Cardiac muscle cell (in vitro differentiated cells and primary cell): ENCODE measurements at places on chromosomes 3 and 15. TPM values are rescaled to one million over a fixed set of nuclear protein-coding genes. Genes with fewer than 3 reads are reported as not detected.

- no peak overlapping the region for H3K27ac ChIP-seq
- no peak for DNase-seq
- H3K4me1 ChIP-seq: no peaks in the 10 kb centered on the region
These were observed 8.1 kb downstream of the AGBL1 start for GRCh38 chr15:86087808-86088207.

The C15orf62 gene
- total RNA-seq: 1.2 and 1.6 TPM in 2 replicates

- no peak overlapping the region for H3K27ac ChIP-seq
- H3K4me1 ChIP-seq: peaks cover 13% of the 10 kb centered on the region
- H3K27me3 ChIP-seq: no peaks in the 10 kb centered on the region
- H3K4me3 ChIP-seq: no peak overlapping the region
- DNase-seq: no peak
These were observed 166.0 kb downstream of the NTRK3 start for GRCh38 chr15:88090481-88091011.

GRCh38 chr3:115659253-115660220, 36.2 kb downstream of the GAP43 start:
- peak overlapping the region; percentile 54 for H3K4me3 ChIP-seq
- no peak for DNase-seq
- H3K27me3 ChIP-seq: no peaks in the 10 kb centered on the region
- H3K4me1 ChIP-seq: peaks cover 23% of the 10 kb centered on the region
- peak overlapping the region; percentile 78 for H3K27ac ChIP-seq

GRCh38 chr15:95494971-95495541, 835.4 kb upstream of the NR2F2 start:
- DNase-seq: no peak
- no peaks in the 10 kb centered on the region for H3K36me3 ChIP-seq
- H3K27ac ChIP-seq: no peak overlapping the region
- no peaks in the 10 kb centered on the region for H3K27me3 ChIP-seq
- H3K4me1 ChIP-seq: no peaks in the 10 kb centered on the region
- H3K4me3 ChIP-seq: no peak overlapping the region

- peaks cover 17% of the 10 kb centered on the region for H3K36me3 ChIP-seq
- H3K4me1 ChIP-seq: no peaks in the 10 kb centered on the region
- no peak overlapping the region for H3K4me3 ChIP-seq
These were observed 57.0 kb downstream of the ASTE1 start for GRCh38 chr3:130969621-130970020.

The KLHL6 gene
- total RNA-seq: 0.03 and 0.04 TPM in 2 replicates

DNA sequence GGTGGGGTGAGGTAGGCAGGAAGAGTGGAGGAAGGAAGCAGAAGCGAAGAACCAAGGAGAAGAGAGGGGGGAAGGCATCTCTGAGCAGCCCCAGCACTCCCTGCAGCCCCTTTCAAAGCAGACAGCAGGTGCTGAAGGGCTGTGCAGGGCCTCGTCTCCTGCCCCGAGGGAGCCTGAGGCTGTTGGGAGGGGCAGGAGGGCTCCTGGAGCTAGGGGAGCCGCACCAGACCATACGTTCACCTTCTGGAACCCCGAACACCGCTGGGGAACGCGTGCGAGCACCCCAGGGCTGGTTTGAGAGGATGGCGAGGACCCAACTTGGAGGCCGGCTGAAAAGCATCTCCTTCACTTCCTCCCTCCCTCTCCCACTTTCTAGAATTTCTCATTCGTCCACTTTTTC, 259.8 kb downstream of the FAM43A start:
- DNase-seq: no peak
- no peaks in the 10 kb centered on the region for H3K36me3 ChIP-seq
- H3K27me3 ChIP-seq: no peaks in the 10 kb centered on the region
- H3K27ac ChIP-seq: no peak overlapping the region
- H3K4me1 ChIP-seq: no peaks in the 10 kb centered on the region

DNA sequence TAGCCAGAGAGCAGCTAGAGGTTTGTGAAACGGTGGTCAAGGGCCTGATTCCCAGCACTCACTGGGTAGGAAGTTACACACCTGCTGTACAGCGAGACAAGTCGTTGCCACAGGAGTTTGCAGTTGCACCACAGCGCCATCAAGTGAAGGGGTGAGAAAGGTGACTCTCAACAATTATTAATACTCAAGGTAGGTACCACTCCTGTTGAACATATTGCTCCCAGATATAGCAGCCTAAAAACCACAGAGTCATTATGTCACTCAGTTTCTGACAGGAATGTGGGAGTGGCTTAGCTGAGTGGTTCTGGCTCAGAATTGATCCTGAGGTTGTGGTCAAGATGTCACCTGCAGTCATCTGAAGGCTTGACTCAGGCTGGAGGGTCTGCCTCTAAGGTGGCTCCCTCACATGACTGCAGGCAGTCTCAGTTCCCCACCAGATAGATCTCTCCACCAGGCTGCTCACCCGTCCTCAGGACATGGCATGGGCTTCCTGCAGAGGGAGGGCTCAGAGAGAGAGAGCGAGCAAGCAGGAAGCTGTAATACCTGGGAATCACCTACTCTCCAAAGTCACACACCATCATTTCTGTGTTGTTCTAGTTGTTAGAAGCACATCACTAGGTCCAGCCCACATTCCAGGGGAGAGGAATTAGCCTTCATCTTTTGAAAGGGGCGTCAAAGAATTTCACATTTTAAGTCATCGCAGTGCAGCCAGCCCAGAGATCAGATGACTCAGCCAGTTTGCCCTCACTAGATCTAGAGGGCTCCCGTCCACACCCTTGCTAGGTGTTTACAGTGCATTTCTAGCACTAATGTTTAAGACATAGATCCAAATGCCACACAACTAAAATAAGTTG, 17.0 kb upstream of the ANO10 start:
- peak; percentile 1 for DNase-seq
- no peak overlapping the region for H3K27ac ChIP-seq
- no peaks in the 10 kb centered on the region for H3K36me3 ChIP-seq
- H3K27me3 ChIP-seq: no peaks in the 10 kb centered on the region

The DPPA4 gene
- 0.51 and 1.6 TPM in 2 replicates for total RNA-seq

DNA sequence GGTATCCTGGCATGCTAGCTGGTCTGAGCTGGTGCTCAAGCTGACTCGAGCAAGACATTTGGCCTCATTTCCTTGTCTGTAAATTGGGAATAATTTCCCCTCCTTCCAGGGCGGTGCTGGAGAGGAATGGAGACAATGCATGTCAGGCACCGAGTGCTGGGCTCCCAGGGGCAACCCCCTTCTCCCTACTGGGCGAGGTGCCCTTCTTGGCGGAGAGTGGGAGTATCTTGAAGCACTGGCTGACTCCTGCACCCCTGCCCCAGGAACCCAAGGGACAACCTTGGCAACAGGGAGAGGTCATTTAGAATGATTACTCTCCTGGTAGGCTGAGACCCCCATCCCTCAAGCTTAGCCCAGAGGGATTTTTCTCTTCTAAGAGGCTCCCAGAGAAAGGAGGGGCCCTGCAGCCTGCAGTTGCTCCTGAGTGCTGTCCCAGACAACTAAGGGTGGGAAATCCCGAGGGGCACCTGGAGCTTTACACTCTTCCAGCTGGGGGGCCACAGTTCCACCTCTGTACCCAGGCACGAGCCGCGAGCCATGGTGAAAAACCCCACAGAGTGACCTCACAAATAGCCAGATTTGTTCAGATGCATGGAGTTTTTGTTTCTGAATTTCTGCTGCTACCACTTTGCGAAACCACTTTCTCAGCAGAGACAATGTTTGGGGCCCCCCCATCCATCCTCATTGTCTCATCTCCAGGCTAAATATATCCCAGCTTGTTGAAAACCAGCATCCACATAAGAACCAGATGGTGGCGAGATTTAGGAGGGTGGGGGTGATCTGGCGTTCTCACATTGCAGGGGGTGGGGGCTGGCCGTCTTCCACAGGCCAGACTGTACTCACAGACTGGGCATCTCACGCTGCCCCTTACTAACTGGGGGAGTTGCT, 44.8 kb downstream of the ABTB1 start:
- H3K27me3 ChIP-seq: no peaks in the 10 kb centered on the region
- H3K27ac ChIP-seq: no peak overlapping the region
- no peak for DNase-seq
- peaks cover 7% of the 10 kb centered on the region for H3K4me1 ChIP-seq

DNA sequence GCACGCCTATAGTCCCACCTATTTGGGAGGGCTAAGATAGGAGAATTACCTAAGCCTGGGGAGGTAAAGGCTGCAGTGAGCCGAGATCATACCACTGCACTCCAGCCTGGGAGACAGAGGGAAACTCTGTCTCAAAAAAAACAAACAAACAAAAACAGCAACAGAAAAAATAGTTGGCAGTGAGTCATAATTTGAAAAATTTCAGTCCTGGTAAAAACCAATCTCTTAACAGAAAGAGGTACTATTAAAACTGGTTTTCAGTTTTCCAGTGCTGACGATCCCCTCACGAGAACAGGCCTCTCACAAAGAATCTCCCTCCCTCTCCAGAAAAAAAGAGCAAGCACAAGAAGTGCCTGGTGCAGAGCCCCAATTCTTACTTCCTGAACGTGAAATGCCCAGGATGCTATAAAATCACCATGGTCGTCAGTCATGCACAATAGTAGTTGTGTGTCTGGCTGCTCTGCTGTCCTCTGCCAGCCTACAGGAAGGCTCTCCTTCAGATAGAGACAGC, 22.8 kb upstream of the MAP4 start:
- H3K27ac ChIP-seq: peak overlapping the region; percentile 88
- DNase-seq: no peak
- H3K4me1 ChIP-seq: peaks cover 35% of the 10 kb centered on the region
- H3K4me3 ChIP-seq: no peak overlapping the region
- no peaks in the 10 kb centered on the region for H3K27me3 ChIP-seq

GRCh38 chr3:115251509-115251908, 104.4 kb upstream of the ZBTB20 start:
- no peaks in the 10 kb centered on the region for H3K4me1 ChIP-seq
- no peak overlapping the region for H3K27ac ChIP-seq
- no peak overlapping the region for H3K4me3 ChIP-seq
- DNase-seq: no peak
- H3K27me3 ChIP-seq: no peaks in the 10 kb centered on the region

The SPRED1 gene
- total RNA-seq: 11.2 and 17.3 TPM in 2 replicates

The TRMT10C gene
- total RNA-seq: 20.8 and 23.1 TPM in 2 replicates

DNA sequence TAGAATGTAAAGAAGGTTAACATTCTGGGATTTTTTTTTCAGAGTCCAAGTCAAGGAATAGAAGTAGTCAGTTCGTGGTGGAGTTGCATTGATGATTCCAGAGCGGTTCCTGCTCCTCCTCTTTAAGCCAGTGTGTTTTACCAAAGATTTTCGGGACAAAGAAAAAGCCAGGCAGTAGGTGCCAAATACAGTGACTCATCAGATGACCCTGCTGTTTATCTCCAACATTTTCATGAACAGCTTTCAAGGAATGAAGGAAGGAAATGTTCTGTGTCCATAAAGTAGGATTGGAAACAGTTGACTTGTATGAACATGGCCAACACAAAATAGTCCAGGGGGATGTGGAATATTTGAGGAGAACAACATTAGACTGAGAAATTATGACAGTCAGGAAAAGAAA, 142.4 kb upstream of the TMC3 start:
- peak; percentile 60 for DNase-seq
- no peak overlapping the region for H3K27ac ChIP-seq
- H3K4me1 ChIP-seq: no peaks in the 10 kb centered on the region

- no peak overlapping the region for H3K27ac ChIP-seq
- no peak overlapping the region for H3K4me3 ChIP-seq
- no peaks in the 10 kb centered on the region for H3K36me3 ChIP-seq
- H3K4me1 ChIP-seq: peaks cover 5% of the 10 kb centered on the region
- DNase-seq: no peak
- no peaks in the 10 kb centered on the region for H3K27me3 ChIP-seq
These were observed 298.1 kb upstream of the NECTIN3 start for GRCh38 chr3:110773413-110773954.

- H3K36me3 ChIP-seq: peaks cover 57% of the 10 kb centered on the region
- H3K27me3 ChIP-seq: no peaks in the 10 kb centered on the region
- DNase-seq: no peak
- H3K27ac ChIP-seq: peak overlapping the region; percentile 71
These were observed 43.9 kb downstream of the HEG1 start for GRCh38 chr3:125011941-125012340.

DNA sequence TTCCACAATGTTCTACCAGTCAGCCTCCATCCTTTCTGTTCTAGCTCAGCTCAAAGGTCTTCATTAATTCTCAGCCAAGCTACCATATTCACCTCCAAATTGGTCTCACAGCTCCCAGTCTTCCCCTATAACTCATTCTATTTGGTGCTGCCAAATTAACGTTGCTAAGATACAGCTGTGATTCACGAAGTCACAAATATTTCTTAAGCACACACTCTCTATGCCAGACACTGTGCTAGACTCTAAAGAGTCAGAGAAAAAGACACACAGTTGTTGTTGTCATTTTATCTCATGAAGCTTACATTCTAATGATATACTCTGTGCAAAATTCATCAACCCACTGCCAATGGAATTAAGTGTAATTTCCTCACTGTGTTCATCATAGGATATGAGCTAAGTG, 102.8 kb downstream of the FRMD5 start:
- H3K4me1 ChIP-seq: peaks cover 11% of the 10 kb centered on the region
- H3K4me3 ChIP-seq: no peak overlapping the region
- DNase-seq: peak; percentile 76
- H3K27ac ChIP-seq: no peak overlapping the region

The SLC9C1 gene
- 0.12 TPM in 1 of 2 replicates, not detected in the other for total RNA-seq

GRCh38 chr3:197329382-197329781, 31.0 kb upstream of the DLG1 start:
- no peak overlapping the region for H3K27ac ChIP-seq
- no peaks in the 10 kb centered on the region for H3K27me3 ChIP-seq
- no peak overlapping the region for H3K4me3 ChIP-seq
- DNase-seq: no peak
- H3K36me3 ChIP-seq: no peaks in the 10 kb centered on the region

GRCh38 chr3:165815682-165816081, 21.5 kb downstream of the BCHE start:
- no peaks in the 10 kb centered on the region for H3K27me3 ChIP-seq
- H3K27ac ChIP-seq: no peak overlapping the region
- H3K4me1 ChIP-seq: peaks cover 7% of the 10 kb centered on the region
- H3K36me3 ChIP-seq: no peaks in the 10 kb centered on the region

GRCh38 chr3:117616227-117616626, 906.6 kb downstream of the TUSC7 start:
- no peak overlapping the region for H3K4me3 ChIP-seq
- no peaks in the 10 kb centered on the region for H3K36me3 ChIP-seq
- no peak for DNase-seq
- H3K4me1 ChIP-seq: peaks cover 2% of the 10 kb centered on the region

DNA sequence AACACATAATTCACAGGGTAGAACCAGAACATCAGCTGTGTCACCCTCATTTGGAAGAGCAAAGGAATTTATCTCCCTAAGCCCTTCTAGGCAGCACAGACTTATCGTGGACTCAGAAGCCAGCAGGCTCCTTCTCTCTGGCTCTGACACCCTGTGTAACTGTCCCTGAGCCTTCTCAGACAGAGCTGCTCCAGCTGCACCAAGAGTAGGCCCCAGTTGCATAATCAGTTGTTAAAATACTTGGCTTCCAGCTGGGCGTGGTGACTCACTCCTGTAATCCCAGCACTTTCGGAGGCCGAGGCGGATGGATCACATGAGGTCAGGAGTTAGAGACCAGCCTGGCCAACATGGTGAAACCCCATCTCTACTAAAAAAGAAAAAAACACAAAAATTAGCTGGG, 49.4 kb upstream of the ACVR2B start:
- H3K4me3 ChIP-seq: no peak overlapping the region
- no peaks in the 10 kb centered on the region for H3K36me3 ChIP-seq
- H3K27me3 ChIP-seq: no peaks in the 10 kb centered on the region
